ENCODE measurements at places on chromosomes 11 and 22. TPM values are rescaled to one million over a fixed set of nuclear protein-coding genes. Genes with fewer than 3 reads are reported as not detected.

DNA sequence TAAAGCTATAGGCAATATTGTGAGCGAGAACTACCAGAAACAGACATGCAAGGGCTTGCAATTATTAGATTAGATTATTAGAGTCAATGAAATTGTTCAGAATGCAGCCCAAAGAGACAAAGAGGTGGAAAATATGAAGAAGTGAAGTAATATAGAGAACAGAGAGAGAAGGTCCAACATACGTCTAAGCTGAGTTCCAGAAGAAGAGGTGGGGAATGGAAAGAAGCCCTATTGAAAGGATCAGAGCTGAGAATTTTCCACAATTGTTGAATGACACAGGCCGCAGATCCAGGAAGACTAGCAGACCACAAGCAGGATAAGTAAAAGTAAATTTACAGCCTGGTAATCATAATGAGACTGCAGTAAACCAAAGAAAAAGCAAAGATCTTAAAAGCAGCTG lies 93.2 kb downstream of the EXT2 start:
- no peak for DNase-seq

DNA sequence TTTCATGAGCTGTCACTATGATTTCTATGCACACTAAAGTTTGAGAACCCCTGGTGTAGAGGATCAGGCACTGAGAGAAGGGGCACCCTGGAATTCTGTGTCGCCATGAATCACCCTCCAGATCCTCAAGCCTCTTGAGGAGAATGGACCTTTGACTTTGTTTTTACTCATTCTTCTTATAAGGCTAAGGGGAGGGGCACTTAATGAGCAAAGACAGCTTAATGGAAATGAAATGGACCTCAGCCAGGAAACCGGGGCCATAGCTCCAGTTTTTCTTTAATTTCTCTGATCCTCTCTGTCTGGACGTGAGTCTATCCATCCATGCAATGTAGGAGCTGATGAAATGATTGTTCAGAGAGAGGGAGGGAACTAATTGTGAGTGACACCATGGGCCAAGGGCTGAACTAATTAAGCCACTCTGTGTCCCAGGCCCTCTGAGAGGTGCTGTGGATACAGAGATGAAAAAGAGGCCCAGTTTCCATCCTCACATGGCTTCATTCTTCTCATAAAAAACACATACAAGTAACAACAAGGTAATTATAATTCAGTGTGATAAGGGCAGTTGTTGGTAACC lies 32.8 kb downstream of the OR2AT4 start:
- no peak for DNase-seq

DNA sequence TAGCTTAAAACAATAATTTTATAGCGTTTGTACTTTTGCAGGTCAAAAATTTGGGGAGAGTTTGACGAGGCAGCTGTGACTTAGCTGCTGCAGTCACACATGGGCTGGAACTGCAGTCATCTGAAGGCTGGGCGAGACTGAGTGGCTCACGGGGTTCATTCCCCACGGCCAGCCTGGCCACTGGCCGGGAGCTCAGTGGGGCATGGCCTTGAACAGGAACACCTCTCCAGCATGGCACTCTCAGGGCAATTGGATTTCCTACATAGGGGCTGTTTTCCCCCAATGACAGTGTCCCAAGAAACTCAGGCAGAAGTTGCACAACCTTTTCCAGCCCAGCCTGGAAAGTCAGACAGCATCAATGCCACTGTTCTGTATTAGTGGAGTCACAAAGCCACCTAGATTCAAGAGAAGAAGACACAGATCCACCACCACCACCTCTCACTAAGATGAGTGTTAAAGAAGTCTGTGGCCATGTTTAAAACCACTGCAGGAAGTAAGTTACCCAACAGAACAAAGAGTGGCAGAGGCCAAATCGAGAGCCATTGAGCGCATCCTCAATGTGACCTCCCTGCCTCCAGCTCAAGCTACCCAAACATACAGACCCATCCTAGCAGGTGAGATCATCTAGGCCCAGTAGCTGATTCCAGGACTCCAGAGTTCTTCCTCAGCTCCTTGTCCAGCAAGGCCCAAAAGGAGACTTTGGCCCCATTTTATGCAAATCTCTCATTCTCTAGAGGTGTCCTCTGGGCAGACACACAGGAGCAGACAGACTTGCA lies 618.7 kb upstream of the CADM1 start:
- no peak for DNase-seq

- DNase-seq, result no peak
Observed at GRCh38 chr11:32198053-32198452, 107.2 kb downstream of the RCN1 start.

GRCh38 chr22:24355574-24355973 lies 71.8 kb upstream of the ADORA2A start:
- DNase-seq, result no peak

DNA sequence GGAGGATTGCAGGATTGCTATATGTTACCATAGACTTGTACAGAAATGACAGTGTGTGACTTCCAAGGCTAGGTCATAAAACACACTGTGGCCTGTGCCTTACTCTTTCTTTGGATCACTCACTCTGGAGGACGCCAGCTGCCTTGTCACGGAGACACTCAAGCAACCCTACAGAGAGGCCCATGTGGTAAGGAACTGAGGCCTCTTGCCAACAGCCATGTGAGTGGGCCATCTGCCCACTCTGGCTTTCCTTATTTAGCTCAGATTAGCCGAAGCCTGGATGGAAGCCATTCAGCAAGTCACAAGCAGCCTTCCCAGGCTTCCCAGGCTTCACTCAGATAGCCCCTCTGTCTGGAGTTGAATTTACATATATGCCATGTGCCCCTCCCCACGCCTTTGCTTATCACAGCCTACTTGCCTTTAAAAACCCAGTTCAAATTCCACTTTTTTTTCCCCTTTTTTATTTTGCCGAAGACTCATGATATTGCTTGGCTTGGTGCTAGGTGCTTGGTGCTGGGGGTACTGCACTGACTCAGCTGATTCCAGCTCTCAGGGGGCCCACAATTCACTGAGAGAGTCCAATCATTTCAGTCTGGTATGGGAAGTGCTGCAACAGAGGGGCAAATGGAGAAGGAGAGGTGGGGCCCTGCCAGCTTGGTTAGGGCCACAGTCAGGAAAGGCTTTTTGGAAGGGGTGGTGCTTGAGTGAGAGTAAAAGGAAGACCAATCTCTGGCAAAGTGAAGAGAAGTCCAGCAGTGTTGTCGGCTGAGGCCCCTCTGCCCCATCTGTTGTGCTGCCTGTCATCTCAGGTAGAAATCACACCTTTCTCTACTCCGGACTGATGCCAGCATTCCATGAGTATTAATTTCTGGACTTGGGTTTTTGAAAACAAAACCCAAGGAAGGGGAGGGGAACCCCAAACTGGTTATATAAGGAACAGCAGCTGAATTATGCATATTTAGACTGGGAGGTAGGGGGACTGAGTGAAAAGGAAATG lies 14.5 kb upstream of the P4HA3 start:
- no peak for DNase-seq

DNA sequence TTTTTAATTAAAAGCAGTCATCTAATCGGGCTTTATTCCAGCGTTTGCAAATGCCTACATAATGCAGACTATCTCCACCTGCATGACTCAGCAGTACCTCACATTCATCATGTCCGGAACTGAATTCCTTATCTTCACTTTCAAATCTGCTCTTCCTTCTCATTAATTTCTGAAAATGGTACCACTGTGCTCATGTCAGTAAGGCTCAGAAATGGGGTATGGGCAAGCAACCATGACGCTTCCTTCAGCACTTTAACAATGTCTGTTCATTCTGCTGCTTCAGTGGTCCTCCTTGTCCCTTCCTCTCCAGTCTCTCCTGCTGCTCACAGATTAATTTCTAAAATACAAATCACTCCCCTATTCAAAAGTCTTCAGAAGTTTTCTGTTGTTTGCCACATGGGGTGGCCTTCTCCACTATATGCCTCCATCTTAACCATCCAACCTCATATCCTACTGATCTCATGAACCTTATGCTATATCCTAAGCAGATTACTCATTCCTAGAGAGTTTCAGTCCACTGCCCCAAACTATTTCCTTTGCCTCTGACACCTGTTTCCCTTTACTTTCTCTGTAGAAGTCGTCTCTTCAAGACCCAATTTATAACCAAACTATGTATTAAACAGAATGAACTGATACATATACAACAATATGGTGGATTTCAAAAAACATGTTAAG lies 7.0 kb downstream of the GTF2H1 start:
- no peak for DNase-seq

DNA sequence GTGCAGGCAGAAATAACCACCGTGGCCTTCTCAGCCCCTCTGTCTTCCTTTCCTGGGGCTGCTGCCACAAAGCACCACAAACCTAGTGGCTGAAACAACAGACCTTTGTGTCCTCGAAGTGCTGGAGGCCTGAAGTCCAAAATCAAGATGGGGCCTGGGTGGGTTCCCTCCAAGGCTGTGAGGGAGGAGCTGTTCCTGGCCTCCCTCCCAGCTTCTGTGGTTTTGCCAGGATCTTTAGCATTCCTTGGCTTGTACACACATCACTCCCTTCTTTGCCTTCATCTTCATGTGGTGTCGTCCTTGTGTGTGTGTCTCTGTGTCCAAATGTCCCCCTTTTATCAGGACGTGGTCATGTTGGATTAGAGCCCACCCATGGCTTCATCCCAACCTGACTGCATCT lies 29.0 kb upstream of the PARVG start:
- DNase-seq, result no peak

DNA sequence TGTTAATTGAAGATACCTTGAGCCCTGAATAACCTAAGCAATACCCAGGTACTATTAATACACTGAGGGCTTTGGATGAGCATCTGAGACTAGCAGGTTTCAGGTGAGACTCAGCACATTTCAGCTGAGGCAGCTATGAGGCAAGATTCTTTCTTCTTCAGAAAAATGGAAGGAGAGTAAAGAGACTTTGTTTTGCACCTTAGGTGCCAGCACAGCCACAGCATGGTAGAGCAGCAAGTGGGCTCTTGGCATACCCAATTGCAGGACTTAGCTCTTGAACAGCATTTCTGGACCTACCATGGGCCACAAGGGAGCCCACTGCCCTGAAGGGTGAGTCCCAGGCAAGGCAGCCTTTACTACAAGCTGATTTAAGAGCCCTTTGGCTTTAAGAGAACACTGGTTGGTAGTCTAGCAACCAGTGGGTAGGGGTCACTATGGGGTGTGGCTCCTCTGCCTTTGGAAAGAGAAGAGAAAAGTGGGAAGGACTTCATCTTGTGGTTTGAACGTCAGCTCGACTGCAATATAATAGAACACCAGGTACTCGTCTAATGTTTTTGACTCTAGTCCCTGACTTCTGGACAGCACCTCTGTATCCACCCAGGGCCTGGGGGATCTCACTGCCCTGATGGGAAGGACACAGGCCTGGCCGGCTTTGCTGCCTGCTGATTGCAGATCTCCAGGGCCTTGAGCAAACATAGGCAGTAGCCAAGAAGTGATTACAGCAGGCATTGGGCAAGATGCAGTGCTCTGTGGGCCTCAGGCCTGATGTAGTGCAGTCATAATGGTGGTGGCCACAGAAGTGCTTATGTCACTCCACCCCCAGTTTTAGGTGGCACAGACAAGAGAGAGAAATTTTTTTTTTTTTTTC lies 73.3 kb downstream of the GLYATL1 start:
- DNase-seq, result no peak

GRCh38 chr11:60700689-60701468 lies 1.5 kb downstream of the MS4A8 start:
- DNase-seq, result no peak

DNA sequence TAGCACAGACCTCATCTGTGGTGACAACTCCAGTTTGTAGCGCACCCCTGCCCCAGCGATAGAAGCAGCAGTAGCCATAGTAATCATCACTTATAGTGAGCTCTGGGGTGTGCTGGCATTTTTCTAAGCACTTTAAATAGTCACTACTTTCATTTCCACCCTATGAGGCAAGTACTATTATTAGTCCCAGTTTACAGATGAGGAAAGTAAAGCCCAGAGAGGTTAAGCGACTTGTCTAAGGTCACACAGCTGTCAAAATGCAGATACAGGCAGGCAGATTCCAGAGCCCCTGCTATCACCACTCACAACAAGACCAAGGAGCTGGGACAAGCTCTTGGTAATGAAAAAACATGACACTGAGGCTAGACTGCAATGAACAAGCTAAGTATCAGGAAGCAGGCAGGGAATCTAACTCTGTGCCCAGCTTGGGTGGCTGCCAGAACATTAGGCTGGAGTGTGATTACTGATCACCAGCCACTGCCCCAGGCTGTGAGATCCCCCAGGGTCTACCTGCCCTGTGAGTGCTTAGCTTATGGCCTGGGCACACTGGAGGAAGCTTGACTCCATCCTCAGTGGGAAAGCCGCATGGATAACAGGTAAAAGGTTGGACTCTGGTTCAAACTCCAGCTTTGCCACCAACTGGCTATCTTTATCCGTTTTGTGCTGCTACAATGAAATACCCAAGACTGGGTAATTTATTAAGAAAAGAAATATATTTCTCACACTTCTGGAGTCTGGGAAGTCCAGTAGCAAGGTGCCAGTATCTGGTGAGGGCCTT lies 561.1 kb downstream of the MN1 start:
- DNase-seq, result no peak

- no peak for DNase-seq
Observed at GRCh38 chr11:121451986-121452608, at the start of gene SORL1. Gene SORL1, plus strand, starts transcription at chr11:121452314. Its CDS starts 18 bp downstream, at chr11:121452332.

DNA sequence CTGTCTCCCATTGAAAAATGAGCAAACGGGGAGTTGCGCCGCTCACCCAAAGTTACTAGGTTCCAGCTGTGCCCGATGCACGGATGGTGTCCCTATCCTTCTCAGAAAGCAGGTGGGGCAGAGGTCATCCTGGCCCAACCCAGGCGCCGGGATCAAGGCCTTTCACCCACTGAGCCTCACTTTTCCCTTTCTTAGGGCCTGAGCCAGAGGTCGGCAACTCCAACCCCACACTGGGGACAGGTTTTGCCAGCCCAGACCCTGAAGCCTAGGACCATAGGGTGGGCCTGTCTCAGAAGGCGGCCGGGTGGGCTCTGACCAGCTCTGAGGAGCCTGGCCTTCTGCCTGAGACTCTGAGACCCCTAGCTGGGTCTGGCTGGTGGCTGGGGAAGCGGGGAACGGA lies 6.3 kb downstream of the IGSF9B start:
- DNase-seq, result no peak

GRCh38 chr11:74534216-74534945 lies 40.9 kb upstream of the LIPT2 start:
- DNase-seq, result no peak

- DNase-seq, result no peak
Observed at GRCh38 chr11:110015695-110016094, 77.5 kb upstream of the ZC3H12C start.

- no peak for DNase-seq
Observed at GRCh38 chr11:40975076-40975475, 484.4 kb downstream of the LRRC4C start.

DNA sequence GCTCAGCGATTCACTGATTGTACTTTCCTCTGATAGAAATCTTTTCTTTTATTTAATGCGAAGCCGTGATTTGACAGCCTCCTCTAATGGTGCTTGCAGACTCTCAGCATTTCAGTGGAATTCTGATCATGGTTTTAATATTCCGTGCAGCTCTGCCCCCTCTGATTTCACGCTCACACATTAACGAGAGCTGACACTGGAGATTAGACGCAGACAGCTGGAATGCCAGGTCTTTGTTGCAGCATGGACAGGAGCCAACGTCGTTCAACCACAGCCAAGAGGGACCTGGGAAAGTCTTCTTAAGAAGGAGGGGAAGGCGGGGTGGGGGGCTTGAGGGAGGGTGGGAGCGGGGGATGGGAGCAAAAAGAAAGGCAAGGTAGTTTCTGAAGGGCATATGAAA lies 186.4 kb downstream of the BLID start:
- DNase-seq, result no peak

Gene DPAGT1
- total RNA-seq, result 25.9 TPM

Gene MRGPRX4
- total RNA-seq, result not detected

Gene ZNF280B
- total RNA-seq, result not detected

Gene MMP13
- total RNA-seq, result not detected

Gene BATF2
- total RNA-seq, result 0.38 TPM

Gene GAS2L1
- 52.1 TPM for total RNA-seq

Gene KIRREL3
- not detected for total RNA-seq

Gene OTOG
- total RNA-seq, result not detected

Gene KLHL35
- 0.62 TPM for total RNA-seq

Gene LSP1
- total RNA-seq, result 23.7 TPM

All from esophagus squamous epithelium (tissue), 5 donors.